GM10248 (cell line): ENCODE measurements at places on chromosomes 5 and 9.

DNA sequence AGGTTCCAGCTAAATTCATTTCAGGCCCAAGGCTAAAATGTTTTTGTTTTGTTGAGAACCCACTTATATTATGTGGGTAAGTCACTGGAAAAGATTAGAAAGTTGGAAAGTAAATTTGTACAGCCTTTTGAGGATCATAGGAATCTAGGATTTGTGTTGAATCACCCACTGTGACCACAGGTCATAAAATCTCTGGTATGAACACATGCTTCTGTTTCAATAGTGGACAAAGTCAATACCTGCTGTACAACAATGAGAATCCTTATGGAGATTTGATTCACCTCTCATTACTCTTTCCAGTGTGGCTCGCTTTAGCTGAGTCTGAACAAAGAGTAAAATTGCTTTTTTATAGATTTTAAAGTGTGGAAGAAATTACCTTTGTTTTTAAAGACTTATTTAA lies 369.5 kb downstream of the TMEM167A start:
- no peak for DNase-seq

GRCh38 chr5:105167092-105167491 lies 1604.5 kb upstream of the NUDT12 start:
- DNase-seq: no peak

- DNase-seq: no peak
Observed at GRCh38 chr9:136058084-136058483, 37.0 kb downstream of the NACC2 start.

DNA sequence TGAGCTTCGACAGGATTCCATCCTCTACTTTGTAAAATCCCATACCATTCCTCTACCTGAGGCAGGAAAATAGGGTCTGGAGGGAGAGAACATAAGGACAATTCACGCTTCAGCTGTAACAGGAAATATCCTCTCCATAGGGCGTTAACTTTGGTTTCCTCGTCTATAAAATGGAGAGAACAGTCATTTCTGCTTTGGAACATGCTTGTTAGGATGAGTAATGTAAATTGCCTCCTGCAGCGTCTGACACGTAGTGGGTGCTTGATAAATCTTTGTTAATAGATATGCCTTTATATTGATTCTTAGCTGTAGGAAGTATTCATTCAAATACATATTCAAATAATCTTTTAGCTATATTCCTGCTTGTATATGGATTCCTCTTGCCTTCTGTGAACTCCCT lies 711 bp upstream of the SUB1 start:
- DNase-seq: no peak

DNA sequence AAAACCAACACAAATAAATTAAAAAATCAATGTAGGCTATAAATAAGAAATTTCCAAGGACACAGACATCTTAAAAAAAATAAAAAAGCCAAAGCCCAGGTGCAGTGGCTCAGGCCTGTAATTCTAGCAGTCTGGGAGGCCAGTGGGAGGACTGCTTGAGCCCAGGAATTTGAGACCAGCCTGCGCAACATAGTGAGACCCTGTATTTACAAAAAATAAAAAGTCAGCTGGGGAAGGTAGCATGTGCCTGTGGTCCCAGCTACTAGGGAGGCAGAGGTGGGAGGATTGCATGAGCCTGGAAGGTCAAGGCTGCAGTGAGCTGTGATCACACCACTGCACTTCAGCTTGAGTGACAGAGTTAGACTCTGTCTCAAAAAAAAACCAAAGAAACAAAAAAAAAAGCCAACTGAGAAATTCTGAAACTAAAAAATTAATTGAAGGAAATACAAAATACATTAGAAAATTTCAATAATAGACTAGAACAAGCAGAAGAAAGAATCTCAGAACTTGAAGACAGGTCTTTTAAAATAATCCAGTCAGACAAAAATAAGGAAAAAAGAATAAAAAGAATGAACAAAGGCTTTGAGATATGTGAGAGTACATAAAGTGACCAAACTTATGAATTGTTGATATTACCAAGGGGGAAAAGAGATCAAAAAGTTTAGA lies 149.5 kb upstream of the PANK3 start:
- no peak for DNase-seq

GRCh38 chr5:74822288-74822687 lies 43.9 kb downstream of the FAM169A start:
- no peak for DNase-seq

DNA sequence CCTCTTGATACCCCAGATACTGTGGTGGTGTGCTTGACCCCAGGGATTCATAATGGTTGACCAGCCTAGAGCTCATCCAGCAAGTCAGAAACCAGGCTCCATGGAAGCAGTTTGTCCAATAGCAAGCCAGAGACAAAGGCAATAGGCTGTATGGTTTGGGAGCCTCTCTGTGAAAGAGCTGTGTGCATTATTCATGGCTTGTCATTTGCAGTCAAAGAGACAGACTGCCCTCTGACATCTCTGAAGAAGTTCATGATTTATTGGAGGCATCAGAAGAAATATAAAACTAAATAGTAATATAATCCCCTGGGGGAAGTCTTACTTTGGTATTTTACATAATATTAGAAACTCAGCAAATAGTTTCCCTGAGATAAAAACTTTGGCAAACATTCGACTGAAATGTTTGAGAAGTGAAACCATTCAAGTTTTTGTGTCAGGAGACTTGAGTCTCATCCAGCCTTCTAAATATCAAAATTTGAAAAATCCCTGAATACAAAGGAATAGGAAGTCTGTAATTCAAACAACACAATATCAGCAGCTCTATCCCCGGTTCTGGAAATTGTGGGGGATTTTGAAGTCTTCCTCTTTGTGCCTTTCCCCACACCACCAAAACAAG lies 250.3 kb downstream of the ZSWIM6 start:
- DNase-seq: no peak

DNA sequence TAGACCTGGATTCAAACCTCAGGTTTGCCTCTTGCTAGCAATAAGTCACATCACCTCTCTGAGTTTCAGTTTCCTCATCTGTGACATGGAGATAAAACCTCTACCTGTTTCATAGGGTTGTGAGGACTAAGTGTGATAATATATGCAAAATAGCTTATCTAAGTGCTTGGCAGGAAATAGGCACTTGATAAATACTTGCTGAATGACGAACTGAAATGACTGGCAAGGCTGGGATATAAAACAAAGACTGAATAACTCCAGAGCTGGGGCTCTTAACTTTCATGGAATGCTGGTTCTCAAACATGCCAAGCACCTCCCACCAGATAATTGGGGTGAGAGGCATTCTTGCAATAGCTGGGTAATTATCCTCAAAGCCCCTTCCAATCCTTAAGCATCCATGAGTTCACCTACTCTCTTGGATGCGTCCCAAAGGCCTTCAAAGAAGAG lies 87.6 kb downstream of the ADRB2 start:
- DNase-seq: no peak

DNA sequence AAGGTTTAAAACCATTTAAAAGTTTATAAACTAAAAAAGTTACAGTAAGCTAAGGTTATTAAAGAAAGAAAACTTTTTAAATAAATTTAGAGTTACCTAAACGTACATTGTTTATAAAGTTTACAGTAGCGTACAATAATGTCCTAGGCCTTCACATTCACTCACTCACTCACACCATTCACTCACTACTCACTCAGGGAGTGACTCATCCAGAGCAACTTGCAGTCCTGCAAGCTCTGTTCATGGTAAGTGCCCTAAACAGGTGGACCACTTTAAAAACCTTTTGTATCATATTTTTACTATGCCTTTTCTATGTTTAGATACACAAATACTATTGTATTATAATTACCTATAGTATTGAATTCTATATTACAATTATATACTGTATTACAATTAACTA lies 190.8 kb upstream of the RASA1 start:
- DNase-seq: no peak

DNA sequence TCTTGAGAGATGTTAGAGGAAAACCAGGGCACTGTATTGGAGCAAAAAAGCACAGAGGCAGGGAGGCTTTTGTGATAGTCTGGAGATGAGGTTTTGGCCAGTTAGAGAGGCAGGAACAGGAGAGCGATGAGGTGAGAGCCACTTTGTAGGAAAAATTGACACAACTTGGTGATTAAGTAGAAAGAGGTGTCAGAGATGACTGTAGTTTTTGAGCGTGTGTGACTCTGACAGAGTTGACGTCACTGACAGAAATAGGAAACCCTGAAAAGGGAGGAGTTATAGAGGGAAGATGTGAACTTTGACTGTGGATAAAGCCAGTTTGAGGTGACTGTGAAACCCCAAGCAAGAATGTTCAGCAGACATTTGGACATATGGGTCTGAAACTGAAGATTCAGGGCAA lies 15.7 kb downstream of the NFX1 start:
- DNase-seq: no peak

DNA sequence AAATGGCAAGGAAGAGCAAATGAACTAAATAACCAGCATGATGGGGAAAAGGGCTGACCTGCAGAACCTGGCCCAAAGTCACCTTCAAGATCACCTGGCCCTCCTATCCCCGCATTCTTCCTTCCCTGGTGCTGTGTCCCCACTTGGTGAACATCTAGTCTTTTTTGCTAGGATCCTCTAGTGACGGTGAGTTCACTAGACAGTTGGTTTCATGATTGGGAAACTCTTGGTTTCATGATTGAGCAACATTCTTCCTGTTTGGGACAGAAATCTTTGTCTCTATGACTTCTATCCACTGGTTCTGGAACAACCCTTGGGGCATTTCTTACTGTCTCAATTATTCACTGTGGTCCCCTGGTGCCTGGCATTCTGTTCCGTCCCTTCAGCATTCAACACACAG lies 50.2 kb upstream of the DAB2IP start:
- no peak for DNase-seq

DNA sequence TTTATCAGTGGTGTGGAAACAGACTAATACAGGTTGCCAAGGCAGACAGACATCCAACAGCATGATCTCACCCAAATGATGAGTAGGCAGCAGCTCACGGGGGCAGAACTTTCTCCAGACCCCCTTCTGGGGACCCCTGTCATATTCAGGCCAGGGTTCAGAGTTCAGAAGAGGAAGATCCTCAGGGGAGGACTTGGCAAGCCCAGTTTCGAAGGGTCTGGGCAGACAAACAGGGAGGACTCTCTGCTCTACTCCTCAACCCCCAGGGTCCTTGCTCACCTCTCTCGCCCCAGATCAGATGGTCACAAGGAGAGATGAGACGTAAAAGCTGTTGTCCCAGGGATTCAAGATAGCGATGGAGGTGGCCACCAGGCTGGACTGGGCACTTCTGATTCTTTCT lies 215.1 kb upstream of the MVB12B start:
- DNase-seq: no peak

DNA sequence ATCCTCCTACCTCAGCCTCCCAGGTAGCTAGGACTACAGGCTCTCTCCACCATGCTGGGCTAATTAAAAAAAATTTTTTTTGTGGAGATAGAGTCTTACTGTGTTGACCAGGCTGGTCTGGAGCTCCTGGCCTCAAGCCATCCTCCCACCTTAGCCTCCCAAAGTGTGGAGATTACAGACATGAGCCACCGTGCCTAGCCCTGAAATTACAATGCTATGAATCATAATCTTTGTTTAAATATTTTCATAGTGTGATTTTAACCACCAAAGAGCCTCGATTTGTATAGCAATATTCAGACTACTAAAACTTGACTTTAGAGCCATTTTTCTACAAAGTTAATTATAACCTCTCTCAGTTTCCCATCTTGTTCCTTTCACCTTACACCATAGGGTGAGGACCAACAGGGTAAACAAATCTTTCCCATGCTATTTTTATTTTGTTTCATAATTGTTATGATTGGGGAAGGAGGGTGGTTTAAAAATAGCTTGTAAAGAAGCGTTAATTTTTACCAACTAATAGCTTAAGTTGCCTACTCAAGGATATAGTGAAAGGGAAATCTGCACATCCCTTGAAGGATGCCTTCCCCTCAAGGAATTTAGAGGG lies 32.7 kb downstream of the UBE2D2 start:
- DNase-seq: no peak

- DNase-seq: no peak
Observed at GRCh38 chr5:72390836-72391235, 70.7 kb downstream of the PTCD2 start.

DNA sequence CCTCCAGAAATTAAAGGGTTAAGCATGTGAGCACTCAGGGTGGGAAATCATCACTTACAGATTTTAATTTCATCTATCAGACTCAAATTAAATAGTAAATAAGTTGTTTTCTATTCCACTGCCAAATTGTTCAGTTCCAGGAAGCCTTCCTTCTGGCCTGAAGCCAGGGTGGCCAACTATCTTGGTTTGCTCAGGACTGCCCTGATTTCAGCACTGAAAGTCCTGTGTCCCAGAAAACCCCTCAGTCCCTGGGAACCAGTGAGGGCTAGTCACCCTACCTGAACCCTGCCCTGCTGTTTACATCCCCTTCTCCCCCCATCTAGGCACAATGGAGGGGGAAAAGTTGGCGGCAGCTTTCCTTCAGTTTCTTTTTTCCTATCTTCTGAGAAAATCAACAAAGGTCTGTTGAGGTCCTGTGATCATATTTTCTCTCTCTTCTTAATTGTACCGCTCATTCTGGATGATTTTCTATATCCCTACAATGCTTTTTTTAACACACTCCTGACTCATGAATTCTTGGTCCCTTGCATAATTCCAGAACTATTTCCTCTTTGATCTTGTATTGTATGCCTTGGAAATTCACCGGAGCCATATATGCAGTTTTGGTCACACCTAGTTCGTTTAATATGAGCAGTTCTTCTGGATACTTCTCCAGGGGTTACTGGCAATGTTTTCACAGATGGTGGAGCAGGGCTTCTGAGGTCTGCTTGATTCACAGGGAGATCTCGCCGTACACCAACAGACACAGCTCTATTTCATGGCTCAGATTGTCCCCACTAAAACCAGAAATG lies 103.8 kb downstream of the MAP1B start:
- no peak for DNase-seq

DNA sequence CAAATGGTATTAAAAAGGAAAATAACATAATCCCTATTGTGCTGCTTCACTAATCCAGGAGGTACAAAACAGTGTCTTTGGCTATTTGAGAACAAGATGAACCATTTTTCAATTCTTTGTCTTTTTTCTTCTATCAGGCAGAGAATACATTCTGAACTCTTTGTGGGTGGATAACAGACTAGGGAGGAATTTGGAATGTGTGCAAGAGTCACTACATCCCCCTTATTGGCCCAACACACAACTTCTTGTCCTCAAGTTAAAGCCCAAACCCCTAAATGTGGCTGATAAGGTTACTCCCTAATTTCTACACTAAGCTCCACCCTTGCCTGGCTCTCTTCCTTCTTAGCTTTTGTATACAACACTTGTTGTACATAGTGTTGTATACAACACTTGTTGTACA lies 342.7 kb upstream of the RFX3 start:
- DNase-seq: no peak

DNA sequence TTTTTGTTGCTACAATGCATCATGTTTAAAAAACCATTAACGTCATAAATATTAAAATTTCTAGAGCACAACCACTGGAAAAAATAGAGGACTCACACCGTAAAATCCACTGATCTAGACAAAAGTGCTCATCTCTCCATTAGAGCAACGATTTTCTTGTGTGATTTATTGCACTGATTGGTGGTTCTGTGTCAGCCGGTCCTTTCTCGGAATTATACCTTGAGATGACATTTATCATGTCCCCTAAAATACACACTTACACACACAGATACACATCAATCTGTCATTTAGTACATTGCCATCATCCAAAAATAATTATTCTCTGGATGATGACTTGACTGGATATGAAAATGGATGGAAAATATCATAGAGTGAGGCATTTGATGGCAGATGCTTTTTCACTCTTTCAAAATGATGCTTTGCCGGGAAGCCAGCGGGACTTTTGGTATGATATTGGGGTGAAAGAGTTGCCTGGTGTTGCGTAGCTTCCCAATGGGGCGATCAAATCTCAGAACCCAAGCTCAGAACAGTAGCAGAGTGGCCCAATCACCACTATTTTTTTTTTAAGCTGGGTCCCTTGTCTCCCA lies 226.6 kb downstream of the GAS1 start:
- DNase-seq: no peak

- DNase-seq: no peak
Observed at GRCh38 chr9:28073270-28073669, 500.0 kb upstream of the C9orf72 start.
